ENCODE measurements at places on chromosomes 11 and 22.

DNA sequence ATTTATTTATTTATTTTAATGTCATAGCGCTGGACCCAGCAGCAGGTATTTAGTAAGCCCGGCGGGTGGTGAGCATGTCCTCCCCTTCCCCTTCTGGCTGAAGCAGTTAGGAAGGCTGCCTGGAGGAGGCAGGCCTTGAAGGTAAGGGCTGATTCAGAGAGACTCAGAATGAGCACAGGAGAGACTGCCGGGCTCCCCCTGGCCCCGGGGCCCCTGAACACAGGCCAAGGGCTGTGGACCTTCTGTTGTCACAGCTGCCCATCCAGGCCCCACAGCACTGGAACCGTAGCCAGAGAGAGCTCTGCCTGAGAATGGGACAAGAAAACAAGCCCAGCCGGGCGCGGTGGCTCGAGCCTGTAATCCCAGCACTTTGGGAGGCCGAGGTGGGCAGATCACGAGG is 52.8 kb downstream of the KCNJ4 start:
- no peak for DNase-seq

- DNase-seq, result peak; percentile 54
Observed at GRCh38 chr11:87878373-87878825, 296.8 kb downstream of the RAB38 start.

DNA sequence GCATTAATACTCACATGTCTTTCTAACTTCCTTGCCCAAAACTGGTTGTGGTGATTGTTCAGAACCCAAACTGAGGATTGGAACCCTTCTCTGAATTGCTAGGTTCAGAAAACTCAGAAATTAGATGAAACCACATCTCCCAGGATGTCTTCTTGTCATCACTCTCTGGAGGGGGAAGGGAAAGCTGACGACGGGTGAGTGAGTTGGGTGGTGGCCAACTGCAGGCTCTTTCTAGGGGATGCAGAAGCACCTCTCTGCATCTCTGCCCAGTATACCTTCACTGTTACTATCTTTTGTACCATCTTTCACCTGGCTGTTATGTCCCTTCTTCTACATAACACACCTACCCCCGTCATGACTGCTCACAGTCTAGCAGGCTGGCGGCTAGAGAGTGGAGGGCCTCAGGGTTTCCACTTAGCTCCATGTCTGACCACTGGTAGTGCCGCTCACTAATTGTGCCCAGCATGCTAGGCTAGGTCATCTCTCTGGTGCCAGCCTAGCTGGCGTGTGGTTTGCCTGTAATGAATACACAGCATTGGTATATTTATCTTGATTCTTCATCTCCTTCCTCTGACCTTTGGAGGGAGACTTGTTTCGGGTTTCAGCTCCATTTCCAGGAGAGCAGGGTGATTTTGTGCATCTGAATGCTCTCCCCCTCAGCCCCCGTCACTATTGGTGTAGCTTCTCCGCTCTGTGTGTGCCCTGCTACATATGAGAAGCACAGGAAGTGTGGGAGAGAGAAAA is 7.3 kb downstream of the GRAMD1B start:
- DNase-seq, result no peak

DNA sequence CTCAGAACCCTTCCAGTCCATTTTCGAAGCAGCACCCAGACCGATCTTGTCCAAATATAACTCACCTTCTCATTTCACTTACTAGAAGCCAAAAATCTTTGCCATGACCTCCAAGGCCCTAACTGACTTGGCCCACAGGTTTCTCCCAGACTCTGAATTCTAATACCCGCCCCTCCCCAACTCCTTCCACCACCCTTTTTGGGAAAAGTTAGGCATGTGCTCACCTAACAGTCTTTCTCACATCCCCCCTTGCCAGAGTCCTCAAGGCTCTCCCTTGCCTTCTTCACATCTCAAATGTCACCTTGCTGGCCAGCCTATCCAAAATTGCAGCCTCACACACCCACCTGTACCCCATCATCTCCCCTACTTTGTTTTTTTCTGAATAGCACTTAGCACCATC is 369.3 kb downstream of the NXPE2 start:
- no peak for DNase-seq

DNA sequence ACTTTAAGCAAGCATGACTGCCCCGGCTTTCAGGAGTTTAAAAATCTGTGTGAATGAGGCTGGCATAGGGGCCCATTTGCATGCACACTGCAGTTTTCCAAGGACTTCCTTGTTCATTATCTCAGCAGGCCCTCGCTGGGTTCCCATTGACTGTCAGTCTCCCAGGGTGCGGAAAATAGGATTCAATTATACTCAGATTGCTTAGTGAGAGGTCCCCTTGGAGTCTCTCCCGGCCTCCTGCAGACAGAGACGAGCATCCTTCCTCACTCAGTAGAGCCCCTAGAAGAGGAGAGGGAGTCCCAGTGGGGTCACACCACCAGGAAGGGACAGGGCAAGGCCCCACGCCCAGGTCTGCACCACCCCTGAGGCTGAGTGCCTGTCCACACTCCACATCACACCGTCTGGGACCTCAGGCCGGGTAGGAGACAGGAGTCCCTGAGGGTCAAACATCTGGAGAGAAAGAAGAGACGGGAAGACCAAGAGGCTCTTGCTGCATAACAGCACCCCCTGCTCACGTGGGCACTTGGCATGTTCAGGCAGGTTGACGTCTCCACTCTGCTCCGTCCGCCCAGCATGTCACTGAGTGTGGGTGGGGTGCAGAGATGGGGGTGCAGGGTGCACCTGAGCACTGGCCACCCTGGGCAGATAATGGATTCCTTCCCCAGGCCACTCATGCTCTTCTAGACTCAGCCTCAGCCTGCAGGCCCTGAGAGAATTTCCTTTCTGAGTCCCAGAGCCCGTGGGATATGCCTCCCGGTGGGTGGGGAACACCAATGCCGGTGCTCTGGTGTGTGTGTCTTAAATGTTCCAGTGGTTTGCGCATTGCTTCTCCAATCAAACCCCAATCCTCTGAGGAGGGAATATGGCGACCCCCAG is 58.8 kb downstream of the MCM5 start:
- no peak for DNase-seq

DNA sequence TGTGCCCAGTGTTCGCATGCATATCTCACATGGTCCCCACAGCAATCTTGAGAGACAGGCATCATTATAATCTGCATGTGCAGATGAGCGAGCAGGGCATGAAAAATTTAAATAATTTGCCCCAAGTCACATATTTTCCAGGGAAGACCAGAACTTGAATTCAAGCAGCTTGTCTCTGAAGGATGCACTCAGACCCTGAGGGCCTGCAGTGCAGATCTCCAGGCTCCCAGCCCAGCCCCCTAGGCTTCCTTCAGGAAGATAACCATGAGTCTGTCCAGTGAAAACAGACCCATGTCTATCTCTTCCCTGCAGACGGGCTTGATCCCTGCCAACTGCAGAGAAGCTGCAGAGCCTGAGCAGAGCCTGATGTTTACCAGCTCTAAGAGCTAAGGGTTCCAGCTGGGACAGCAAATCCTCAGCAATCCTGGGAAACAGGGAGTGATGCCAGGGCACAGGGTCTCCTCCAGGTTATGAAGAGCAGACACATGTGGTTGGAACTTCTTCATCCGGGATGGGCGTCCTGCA is 55.1 kb downstream of the NAV2 start:
- DNase-seq, result no peak

DNA sequence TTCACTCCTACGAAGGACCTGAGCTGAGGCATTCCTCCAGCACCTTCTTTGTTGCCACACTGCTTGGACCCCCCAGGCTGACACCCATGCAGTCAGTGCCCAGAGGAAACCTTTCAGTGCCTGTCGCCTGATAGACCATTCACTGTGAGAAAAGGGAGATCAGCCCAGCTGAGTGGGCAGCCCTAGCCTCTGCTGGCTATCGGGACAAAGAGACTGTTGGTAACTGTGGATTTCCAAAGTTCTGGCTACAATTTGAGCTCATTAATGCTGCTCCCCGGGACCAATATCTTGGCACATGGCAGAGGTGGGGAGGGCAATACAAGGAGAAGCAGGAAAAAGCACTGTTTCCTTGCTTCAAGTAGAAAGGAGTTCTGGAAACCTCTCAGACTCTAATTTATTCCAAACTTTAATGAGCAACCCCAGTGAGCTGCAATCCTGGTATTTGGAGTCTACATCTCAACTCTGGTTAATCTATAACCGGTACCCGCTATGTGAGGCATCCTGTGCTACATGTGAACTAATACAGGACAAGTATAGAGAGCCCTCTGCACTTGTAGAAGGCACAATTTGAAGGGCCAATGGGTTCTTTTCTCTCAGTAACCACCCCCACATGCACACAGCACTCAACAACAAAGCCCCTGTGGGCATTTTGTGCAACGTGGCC is 200.7 kb upstream of the NCAM1 start:
- no peak for DNase-seq

GRCh38 chr22:25475257-25476022 is 89.0 kb upstream of the GRK3 start:
- peak; percentile 92 for DNase-seq

- no peak for DNase-seq
Observed at GRCh38 chr22:22343581-22344296, 99.2 kb downstream of the VPREB1 start.

- DNase-seq, result no peak
Observed at GRCh38 chr11:97019754-97020153, 629.9 kb downstream of the JRKL start.

GRCh38 chr11:69644071-69644961 is 3.4 kb downstream of the CCND1 start:
- peak; percentile 93 for DNase-seq

DNA sequence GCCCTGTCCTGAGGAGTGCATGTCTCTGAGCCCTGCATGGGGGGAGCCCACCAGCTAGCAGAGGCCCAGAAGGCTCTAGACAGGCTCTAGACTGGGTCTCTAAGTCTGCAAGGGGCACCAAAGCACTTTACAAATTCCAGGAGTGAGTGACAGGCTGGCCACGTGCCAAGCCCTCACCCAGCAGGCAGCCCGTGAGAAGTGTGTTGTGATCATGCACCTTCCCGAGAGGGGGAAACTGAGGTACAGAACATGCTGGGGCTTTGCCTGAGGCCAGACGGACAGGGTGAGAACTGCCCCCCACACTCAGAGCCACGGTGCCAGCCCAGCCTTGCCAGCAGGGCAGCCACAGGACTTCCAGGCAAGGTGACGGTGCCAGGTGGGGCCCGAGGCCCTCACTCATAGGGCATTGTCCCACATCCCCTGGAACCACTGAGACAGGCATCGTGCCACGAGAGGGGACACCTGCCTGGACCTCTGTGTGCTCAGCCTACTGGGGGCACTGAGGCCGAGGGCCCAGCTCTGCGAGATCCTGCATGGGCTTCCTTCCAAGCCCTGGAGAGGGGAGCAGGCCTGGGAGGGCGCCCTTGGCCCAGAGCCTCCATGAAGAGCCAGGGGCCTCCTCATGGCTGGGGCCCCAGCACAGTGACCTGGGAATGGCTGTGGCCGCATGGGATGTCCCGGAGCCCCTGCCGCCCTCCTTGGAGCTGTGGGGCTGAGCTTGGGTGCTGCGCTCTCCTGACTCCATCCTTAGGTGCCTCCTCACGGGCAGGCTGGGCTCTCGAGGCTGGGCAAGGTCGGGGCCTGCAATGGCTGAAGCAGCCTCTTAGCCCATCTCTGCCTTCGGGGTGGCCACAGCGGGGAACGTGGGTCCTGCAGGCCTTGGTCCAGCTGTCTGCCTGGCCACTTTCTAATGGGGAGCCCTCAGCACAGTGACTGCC is 121.5 kb downstream of the KCNQ1OT1 start:
- no peak for DNase-seq

DNA sequence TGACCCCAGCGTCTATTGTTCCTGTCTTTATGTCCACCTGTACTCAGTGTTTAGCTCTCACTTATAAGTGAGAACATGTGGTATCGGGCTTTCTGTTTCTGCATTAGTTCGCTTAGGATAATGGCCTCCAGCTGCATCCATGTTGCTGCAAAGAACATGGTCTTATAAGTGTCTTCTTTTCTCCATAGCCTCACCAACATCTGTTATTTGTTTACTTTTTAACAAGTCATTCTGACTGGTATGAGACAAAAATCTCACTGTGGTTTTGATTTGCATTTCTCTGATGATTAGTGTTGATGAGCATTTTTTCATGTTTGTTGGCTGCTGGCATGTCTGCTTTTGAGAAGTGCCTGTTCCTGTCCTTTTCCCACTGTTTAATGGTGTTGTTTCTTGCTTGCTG is 21.7 kb upstream of the SLN start:
- DNase-seq, result no peak

DNA sequence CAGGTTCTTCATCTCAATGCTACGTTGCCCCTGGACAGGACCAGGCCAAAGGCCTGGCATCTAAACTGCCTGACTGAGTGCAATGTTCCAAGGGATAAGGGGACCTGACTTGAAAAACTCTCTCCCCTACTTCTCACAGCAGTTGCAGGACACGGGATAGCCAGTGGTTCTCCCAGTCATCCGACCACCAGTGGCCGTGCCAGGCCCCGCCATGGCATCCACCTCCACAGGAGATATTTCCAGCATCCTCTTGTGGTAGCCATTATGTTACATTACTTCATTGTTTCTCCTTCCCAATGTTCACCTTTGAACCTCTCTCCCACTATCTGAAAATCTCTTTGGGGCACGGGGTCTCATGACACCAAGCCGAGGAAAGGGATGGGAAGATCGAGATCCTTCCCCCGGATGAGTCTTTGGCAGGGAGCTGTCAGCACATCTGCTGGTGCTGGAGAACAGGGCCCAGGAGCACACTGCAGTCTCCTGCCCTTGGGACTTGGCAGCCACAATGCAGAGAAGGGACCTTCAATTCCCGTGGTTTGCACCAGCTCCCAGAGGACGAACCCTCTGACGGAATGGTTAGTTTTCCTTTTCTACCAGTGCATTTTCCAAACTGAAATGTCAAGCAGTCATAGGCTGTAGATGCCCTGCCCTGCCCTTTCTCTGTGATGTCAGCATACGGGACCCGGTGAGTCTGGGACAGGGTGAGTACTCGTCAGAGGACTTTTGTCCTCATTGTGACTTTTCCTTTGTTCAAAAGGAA is 121.2 kb downstream of the ETS1 start:
- DNase-seq, result no peak

Data from tongue (tissue), 3 donors.